ENCODE measurements at places on chromosomes 16 and 17.

- DNase-seq, result no peak
These were observed 45.8 kb downstream of the RTN4RL1 start for GRCh38 chr17:1979182-1979985.

- DNase-seq, result no peak
These were observed 131.2 kb upstream of the FAM20A start for GRCh38 chr17:68732301-68732749.

DNA sequence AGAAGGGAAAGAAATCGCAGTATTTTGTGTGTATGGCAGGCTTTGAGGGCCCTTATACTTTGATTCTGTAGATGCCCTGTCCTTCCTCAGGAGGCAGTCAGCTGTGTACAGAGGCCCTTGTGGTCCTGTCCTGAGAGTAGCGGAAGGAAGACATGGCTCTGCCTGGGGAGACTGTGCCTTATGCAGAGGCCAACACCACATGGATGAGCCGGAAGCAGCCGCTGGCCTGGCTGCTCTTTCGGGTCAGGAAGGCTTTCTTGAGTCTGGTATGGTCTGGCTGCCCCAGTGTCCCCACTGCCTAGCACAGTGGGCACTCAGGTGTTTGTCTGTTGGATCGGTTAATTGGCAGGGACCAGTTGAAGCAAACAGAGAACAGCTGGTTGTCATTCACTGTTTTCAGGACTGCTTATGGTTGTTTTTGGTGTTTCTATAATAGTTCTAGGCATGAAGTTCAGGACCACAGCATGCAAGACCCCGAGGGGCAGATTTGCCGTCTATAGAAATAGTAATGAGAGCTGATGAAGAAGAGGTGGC, 12.4 kb downstream of the USP10 start:
- DNase-seq, result no peak

DNA sequence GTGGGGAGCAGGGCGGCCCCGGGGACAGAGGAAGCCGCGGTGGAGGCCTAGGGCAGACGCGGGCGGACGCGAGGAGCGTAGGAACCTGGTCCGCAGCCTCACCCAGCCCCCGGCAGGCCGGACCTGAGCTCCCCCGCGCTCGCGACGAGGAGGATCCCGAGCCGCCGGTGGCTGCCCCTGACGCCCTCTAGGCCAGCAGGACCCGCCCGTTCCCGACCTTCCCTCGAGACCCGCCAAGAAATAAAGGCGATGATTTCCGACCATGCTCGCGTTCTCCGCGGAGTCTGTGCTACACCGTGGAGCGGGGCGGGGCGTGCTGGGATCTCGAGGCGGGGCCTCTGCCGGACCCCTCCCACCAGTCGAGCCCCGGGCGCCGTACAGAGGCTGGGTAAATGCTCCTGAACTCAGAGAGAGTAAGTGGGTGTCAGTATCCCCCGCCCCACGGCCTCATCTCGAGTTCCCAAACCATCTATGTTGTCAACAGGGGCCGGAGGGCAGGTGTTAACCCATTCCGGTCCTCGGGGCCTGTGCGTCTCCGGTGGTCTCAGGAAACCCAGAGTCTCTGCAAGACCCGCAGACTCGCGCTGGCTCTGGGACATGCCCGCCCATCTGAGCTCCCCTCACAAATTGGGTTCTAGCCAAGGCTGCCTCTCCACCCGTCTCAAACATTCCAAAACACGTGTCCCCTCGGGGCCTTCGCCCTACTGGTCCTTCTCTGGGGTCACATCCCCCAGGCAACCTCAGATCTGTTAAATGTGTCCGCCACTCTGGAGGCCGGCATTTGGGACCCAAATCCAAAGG, 13.7 kb downstream of the SYCE1L start:
- DNase-seq, result no peak
